ENCODE measurements at places on chromosomes 13 and 19. TPM values are rescaled to one million over a fixed set of nuclear protein-coding genes. Genes with fewer than 3 reads are reported as not detected.
A peak's percentile ranks its signal among the peaks of the same experiment; 100 is the strongest.

RPS16 gene
- polyA plus RNA-seq = 2,119 TPM

PSG7 gene
- not detected for polyA plus RNA-seq

DNA sequence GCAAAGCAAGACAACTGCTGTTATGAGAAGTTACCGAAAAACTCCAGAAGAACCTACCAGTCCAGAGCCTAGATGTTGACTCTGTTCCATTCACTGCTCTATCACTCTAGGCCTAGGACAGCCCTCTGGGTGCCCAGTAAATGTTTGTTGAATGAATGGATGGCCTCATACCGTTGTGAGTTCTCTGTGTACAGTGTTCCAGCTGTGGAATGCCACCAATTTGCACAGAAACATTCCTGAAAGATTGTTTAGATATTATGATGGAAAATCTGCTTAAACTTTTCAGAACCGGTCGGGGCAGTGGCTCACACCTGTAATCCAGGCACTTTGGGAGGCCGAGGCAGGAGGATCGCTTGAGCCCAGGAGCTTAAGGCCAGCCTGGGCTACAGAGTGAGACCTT, 1.3 kb upstream of the FBL start:
- no peak for DNase-seq

- no peak for DNase-seq
Measured at GRCh38 chr19:48943081-48943480, 9.6 kb downstream of the DHDH start.

DNA sequence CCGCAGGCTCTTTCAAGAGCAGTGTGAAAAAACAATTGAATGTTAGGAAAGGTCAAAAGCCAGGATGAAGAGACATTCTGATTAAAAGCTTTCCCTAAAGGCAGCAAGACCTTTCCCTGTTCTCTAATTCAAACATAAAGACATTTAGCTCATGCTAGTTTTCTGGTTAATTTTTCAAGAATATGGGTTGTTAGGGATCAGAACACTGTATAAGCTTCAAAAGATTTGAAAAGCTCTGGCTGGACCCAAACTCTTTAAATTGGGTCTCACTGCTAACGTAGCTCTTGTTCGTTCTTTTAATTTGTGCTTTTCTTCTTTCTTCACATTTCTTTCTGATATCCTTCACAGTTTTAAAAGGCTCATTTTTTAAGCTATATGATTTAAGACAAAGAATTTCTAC, 877.0 kb downstream of the EFNB2 start:
- no peak for DNase-seq

- no peak for DNase-seq
Measured at GRCh38 chr19:51158474-51159129, 16.5 kb downstream of the SIGLEC7 start.

DNA sequence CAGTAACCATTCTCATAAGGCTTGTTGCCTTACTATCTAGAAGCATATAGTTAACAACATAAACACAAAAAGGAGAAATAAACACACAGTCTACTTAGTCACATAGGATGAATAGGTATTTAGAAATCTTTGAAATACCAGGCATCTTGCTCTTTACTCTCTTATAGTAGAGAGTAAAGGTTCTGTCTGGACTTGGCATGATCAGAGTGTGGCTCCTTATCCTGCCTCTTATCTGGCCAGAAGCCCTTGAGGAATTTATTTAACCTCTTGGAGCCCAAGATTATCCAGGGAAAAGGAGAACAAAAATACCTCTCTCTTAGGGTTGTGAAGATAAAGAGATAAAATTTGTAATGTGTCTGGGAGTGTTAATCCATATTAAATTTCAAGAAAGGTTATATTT, 100.2 kb upstream of the MBNL2 start:
- no peak for DNase-seq

GRCh38 chr13:30026093-30026492, 175.7 kb upstream of the UBL3 start:
- DNase-seq = no peak

- DNase-seq = peak; percentile 91
Measured at GRCh38 chr19:51338563-51339312, 3.2 kb downstream of the VSIG10L start.

Data from sigmoid colon (tissue), 7 donors.